ENCODE measurements at places on chromosomes 6 and 20. TPM values are rescaled to one million over a fixed set of nuclear protein-coding genes. Genes with fewer than 3 reads are reported as not detected.

DNA sequence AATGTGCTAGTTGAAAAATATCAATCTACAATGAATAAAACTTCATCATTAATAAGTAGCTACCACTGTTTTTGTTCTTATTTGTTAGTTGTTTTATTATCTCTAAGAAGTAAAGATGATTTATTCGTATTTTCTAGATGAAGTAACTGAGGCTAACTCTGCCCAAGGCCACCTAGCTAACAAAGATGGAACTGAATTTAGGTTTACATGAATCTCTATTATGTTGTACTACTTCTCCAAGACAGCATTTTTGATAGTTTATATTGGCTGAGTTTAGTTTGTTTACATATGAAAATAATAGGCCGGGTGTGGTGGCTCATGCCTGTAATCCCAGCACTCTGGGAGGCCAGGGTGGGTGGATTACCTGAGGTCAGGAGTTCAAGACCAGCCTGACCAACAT lies 121.5 kb downstream of the NCOA3 start:
- H3K27me3 ChIP-seq, result no peaks in the 10 kb centered on the region
- H3K4me3 ChIP-seq, result no peak overlapping the region
- peaks cover 5% of the 10 kb centered on the region for H3K4me1 ChIP-seq

GRCh38 chr6:135191508-135192255 lies 10.6 kb downstream of the MYB start:
- peaks cover 39% of the 10 kb centered on the region for H3K36me3 ChIP-seq
- peaks cover 14% of the 10 kb centered on the region for H3K4me1 ChIP-seq
- H3K4me3 ChIP-seq, result no peak overlapping the region
- no peak overlapping the region for H3K27ac ChIP-seq
- DNase-seq, result no peak

DNA sequence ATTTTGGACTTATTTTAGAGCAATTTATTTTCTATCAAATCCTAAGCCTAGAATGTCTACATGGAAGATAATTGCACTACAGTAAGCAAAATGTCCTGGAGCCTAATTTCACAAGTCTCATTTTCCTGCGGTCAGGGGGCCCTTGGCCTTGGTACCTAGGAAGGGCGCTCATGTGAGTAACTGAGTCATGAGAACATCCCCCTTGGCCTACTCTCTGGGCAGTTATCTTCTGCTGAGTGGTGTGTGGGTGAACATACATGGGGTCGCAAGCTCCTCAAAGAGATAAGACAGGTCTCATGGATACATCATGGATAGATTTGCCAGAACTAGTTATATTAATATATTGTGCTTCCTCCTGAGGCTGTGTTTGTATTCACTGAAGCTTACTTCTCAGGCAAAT lies 211.2 kb upstream of the MARCKS start:
- H3K4me1 ChIP-seq, result peaks cover 10% of the 10 kb centered on the region
- no peaks in the 10 kb centered on the region for H3K36me3 ChIP-seq
- no peak for DNase-seq
- H3K27ac ChIP-seq, result no peak overlapping the region

DNA sequence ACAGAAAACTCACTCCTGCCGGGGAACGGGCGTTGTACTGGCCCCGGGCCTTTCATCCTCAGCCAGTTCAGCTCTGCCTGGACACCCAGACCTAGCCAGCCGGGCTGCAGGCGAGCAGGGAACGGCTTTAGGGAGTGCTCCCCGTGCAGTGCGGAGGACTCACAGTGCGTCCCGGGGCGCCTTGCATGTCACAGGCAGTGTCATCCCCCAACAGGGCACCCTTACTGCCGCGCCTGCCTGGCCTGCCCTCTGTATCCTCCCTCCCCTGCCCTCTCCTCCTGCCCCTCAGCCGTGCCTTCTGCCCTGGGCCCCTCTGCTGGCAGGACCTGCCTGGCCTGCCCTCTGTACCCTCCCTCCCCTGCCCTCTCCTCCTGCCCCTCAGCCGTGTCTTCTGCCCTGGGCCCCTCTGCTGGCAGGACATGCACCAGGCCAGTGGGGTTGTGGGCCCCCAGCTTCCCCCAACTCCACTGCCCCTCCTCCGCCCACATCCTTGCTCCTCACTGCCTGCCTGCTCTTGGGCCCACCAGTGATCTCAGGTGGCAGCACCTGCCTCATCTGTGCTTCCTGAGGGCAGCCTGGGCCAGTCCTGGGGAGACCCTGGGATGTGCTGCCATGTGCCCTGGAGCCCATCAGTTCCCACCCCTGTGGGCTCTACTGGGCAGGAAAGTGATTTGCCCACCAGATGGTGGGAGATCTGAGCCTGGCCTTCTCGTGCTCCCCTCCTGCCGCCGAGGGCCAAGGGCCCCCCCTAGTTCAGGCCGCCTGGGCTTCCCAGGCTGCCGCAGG lies 43.0 kb downstream of the PYGB start:
- no peak for DNase-seq
- no peak overlapping the region for H3K4me3 ChIP-seq
- H3K27me3 ChIP-seq, result no peaks in the 10 kb centered on the region
- peaks cover 10% of the 10 kb centered on the region for H3K4me1 ChIP-seq

GRCh38 chr6:5481750-5482149 lies 220.4 kb downstream of the FARS2 start:
- no peak for DNase-seq
- H3K4me1 ChIP-seq, result peaks cover 7% of the 10 kb centered on the region
- no peaks in the 10 kb centered on the region for H3K36me3 ChIP-seq
- no peak overlapping the region for H3K27ac ChIP-seq

DNA sequence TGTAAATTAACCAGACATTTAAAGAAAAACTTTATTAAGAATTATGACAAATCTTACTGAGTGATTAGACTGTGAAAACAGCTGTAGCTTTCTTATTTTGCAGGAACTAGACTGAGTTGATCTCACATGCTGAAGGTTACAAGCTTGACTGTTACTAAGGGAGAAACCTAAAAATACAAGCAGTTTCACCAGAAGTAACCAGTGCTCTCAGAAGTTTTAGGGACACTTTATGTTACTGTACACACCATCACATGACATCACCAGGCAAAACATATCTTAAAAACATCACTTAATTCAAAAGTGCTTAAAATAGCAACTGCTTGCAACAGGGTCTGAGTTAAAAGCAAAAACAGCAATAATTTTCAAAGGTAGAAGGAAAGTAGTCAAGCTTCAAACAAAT lies 5.4 kb downstream of the FBXO30 start:
- no peak overlapping the region for H3K27ac ChIP-seq
- H3K4me1 ChIP-seq, result peaks cover 10% of the 10 kb centered on the region
- H3K36me3 ChIP-seq, result peaks cover 11% of the 10 kb centered on the region
- no peak for DNase-seq
- H3K4me3 ChIP-seq, result no peak overlapping the region

- H3K27ac ChIP-seq, result no peak overlapping the region
- H3K36me3 ChIP-seq, result no peaks in the 10 kb centered on the region
- no peak overlapping the region for H3K4me3 ChIP-seq
- peaks cover 21% of the 10 kb centered on the region for H3K27me3 ChIP-seq
Measured at GRCh38 chr20:17873410-17874270, 95.0 kb downstream of the SNX5 start.

GRCh38 chr6:116210750-116211425 lies 43.0 kb downstream of the TSPYL4 start:
- H3K27ac ChIP-seq, result no peak overlapping the region
- no peaks in the 10 kb centered on the region for H3K27me3 ChIP-seq
- no peak for DNase-seq
- H3K4me1 ChIP-seq, result no peaks in the 10 kb centered on the region

GRCh38 chr6:106872049-106872448 lies 102.5 kb downstream of the CD24 start:
- no peak overlapping the region for H3K27ac ChIP-seq
- no peaks in the 10 kb centered on the region for H3K4me1 ChIP-seq
- peaks cover 2% of the 10 kb centered on the region for H3K27me3 ChIP-seq
- no peak overlapping the region for H3K4me3 ChIP-seq
- no peaks in the 10 kb centered on the region for H3K36me3 ChIP-seq

- no peaks in the 10 kb centered on the region for H3K4me1 ChIP-seq
- no peaks in the 10 kb centered on the region for H3K27me3 ChIP-seq
Measured at GRCh38 chr6:93663111-93663510, 243.8 kb upstream of the EPHA7 start.

GRCh38 chr6:108896111-108896661 lies 48.0 kb downstream of the ARMC2 start:
- no peaks in the 10 kb centered on the region for H3K36me3 ChIP-seq
- H3K27ac ChIP-seq, result no peak overlapping the region
- H3K4me1 ChIP-seq, result peaks cover 4% of the 10 kb centered on the region
- no peak overlapping the region for H3K4me3 ChIP-seq
- no peak for DNase-seq
- H3K27me3 ChIP-seq, result no peaks in the 10 kb centered on the region

GRCh38 chr6:12640438-12640837 lies 76.1 kb upstream of the PHACTR1 start:
- H3K36me3 ChIP-seq, result no peaks in the 10 kb centered on the region
- no peak overlapping the region for H3K4me3 ChIP-seq
- peaks cover 20% of the 10 kb centered on the region for H3K27me3 ChIP-seq
- no peaks in the 10 kb centered on the region for H3K4me1 ChIP-seq

DNA sequence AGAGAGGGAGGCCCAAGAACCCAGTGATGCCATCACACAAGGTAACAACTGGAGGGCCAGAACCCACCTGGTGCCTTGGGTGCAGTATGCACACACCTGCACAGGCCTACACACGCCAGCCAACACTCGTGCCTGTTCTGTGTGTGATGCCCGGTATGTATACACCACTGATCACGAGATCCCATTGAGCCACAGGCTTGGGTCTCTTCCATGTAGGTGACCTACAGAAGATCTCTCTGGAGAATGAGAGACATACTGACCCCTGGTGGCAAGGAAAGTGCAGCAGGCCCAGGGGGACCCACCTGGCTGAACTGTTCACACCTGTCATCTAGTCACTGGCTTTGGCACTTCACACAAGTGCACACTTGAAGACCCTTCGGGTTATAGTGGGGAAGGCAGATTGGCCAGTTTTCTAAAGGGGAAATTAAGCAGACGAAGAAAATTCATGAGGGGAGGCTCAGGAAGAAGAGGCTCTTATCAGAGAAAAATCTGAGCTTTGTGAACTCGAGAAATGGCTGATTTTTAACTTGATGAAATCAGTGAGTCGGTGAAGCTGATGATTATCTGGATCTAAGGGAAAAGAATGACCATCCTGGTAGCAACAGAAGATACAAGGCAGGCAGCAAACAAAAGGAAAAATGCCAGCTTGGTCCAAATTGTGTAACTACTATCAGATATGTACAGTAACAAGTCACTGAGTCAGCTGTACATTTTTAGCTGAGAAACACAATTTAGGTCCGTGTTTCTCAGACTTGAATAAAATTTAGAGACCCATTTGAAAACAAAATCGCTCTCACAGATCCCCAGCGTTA lies 69.1 kb upstream of the PBOV1 start:
- no peaks in the 10 kb centered on the region for H3K4me1 ChIP-seq
- H3K27ac ChIP-seq, result no peak overlapping the region
- peak; percentile 30 for DNase-seq
- no peaks in the 10 kb centered on the region for H3K27me3 ChIP-seq
- no peaks in the 10 kb centered on the region for H3K36me3 ChIP-seq

- peak; percentile 88 for DNase-seq
- H3K27ac ChIP-seq, result no peak overlapping the region
- H3K27me3 ChIP-seq, result no peaks in the 10 kb centered on the region
Measured at GRCh38 chr6:34196116-34196832, 40.4 kb upstream of the HMGA1 start.

GRCh38 chr6:39669973-39670342 lies 55.2 kb downstream of the KIF6 start:
- peaks cover 20% of the 10 kb centered on the region for H3K27me3 ChIP-seq
- DNase-seq, result no peak
- no peaks in the 10 kb centered on the region for H3K4me1 ChIP-seq
- no peak overlapping the region for H3K4me3 ChIP-seq
- no peaks in the 10 kb centered on the region for H3K36me3 ChIP-seq
- H3K27ac ChIP-seq, result no peak overlapping the region

Gene PAK5
- not detected for total RNA-seq

Gene KIF25
- total RNA-seq, result not detected

Gene BPIFB2
- not detected for total RNA-seq

Gene IL20RA
- not detected for total RNA-seq

Gene TULP1
- not detected for total RNA-seq

Gene CCN6
- total RNA-seq, result not detected

Gene PAX1
- not detected for total RNA-seq

Measured in naive thymus-derived CD8-positive, alpha-beta T cell (primary cell).